ENCODE measurements at places on chromosomes 1 and 21.

DNA sequence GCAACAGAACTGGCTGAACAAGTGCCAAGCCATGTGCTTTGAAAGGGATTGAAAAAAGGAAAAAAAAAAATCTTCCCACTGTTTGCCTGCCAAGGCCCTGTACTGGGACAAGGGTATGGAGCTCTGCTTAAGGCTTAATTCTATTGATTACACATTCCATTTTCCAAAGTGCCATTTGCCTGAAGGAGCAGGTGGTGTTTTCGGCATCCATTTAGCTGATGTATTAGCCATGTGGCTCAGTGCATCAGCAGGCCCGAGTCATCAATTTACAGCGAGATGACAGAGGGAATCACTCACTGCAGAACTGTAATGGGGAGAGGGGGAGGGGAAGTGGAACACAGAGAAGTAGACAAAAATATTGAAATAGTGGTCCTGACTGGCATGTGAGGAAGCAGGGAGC lies 144.2 kb upstream of the BEND5 start:
- DNase-seq, result no peak

DNA sequence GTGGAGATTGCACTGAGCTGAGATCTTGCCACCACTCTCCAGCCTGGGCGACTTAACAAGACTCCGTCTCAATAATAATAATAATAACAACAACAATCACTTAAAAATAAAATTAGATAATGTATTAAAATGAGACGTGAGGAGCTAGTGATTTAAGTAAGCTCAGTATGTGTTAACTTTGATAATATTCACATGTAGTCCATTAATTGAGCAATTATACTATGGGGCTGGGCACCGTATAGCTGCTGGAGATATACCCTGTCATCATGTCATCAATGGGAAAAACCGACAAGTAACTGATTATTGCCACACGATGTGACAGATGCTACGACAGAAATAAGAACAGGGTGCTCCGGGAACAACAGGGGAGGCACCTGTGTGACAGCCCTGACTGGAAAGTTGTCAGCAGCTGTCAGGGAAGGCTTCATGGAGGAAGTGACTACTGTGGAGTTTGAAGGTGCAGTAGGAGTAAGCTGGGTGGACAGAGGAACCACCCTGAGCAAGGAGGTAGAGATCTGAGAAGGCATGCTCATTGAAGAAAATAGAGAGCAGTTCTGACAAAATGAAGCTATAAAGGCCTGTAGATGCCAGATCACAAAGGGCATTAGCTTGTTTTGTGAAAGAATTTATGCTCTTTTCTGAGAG lies 924 bp upstream of the CAMSAP2 start:
- DNase-seq, result no peak

- no peak for DNase-seq
These were observed 87.9 kb downstream of the ZZZ3 start for GRCh38 chr1:77594366-77595112.

DNA sequence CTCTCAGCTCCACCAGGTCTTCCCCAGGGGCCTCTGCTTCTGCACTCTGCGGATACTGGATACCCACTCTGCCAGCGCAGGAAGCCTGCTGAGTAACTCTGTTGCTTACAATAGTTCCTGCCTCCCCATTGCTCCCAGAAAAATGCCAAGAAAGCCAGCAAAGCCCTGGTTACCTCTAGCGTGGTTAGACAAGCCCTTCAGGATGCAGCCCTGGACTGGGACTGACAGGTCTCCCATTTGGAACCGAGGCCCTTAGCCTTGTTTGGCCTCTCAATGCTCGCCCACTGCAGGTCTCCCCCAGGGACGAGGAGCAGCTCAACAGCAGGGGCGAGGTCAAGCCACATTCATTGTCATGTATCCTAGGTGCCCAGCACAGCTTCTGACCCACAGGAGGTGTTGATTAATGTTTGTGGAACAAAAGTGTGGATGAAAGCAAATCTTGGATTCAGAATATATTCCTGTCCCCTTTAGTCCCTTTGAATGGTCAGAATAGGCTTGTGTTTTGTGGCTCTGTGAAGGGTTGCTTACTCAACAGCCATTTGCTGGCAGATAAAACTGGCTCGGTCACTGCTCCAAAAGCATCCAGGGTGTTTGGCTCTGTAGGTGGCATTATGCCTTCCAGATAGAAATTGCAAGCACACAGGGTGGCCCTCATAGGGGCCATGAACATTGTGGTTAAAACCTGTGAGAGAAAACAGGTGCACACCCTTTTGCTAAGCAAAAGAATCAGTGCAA lies 58.9 kb downstream of the C1orf198 start:
- no peak for DNase-seq

DNA sequence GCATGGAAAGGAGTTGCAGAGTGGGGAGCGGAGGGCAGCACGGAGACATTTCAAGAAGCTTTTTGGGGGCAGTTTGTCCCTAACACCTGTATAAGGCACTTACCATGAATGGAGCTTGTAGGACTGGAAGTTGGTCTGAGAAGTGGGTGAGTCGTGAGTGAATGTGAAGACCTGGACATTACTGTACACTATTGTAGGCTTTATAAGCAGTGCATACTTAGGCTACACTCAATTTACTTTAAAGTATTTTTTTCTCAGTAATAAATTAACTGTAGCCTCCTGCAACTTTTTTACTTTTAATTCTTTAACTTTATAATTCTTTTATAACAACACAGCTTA lies 141.6 kb upstream of the ETV3 start:
- no peak for DNase-seq
